ENCODE measurements at places on chromosomes 11 and 22.
A peak's percentile ranks its signal among the peaks of the same experiment; 100 is the strongest.

DNA sequence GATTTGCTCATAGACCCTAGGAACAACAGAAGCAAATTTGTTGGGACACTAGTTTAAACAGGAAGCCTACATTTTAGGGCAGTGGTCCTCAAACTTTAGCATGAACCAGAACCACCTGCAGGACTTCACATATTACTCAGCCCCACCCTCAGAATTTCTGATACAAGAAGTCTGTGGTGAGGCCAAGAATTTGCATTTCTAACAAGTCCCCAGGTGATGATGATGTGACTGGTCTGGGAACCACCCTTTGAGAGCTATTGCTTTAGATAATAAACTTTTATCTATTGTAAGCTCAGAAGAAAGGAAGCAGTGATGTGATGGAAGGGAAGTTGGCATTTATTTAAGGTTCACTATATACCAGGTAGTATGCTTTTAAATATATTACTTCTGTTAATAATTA lies 194.0 kb downstream of the FAM181B start:
- DNase-seq, result no peak

GRCh38 chr11:18239655-18240054 lies 3.1 kb upstream of the SAA4 start:
- no peak for DNase-seq

GRCh38 chr11:75262961-75263852 lies 22.6 kb downstream of the TPBGL start:
- no peak for DNase-seq

GRCh38 chr11:7645206-7645605 lies 28.1 kb downstream of the CYB5R2 start:
- DNase-seq, result no peak

- DNase-seq, result no peak
These were observed 8.9 kb upstream of the ETS1 start for GRCh38 chr11:128596250-128596649.

GRCh38 chr11:118572981-118573550 lies 857 bp downstream of the ARCN1 start:
- DNase-seq, result peak; percentile 41

DNA sequence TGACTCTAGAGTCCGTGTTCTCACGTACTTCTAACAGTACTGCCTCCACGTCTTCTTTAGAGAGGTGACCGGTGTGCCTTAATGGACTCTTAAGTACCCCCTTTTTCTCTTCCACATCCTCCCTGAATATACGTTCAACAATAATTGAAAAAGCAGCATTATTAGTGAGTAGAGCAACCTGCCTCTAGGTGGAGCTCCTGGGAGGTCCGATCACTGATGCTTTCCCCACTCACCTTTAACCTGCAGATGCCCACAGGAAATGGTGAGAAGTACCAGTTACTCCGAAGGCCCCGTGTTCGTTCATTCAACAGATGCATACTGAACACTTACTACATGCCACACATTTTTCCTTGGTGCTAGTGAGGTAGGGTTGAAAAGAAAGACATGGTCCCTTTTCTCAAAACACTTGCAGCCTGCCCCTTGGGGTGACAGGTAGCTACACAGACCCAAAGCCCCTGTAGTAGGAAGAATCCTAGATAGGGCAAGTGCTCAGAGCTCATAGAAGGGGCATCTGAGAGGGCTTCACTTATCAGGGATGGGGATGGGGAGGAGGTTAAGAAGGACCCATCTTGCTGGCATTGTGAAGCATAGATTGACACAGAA lies 72.7 kb downstream of the FEZ1 start:
- peak; percentile 25 for DNase-seq

DNA sequence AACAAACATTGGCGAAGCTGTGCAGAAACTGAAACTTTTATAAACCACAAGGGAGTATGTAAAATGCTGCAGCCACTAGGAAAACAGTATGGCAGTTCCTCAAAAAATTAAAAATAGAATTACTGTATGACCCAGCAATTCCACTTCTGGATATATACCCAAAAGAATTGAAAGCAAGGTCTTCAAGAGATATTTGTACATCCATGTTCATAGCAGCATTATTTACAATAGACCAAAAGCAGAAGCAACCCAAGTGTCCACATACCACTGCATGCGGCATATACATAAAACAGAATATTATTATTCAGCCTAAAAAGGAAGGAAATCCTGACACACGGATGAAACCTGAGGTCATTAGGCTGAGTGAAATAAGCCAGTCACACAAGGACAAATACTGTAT lies 85.8 kb downstream of the RELT start:
- no peak for DNase-seq

GRCh38 chr11:61974766-61975631 lies 7.6 kb upstream of the FTH1 start:
- DNase-seq, result no peak

GRCh38 chr11:65776196-65776595 lies 4.6 kb downstream of the AP5B1 start:
- no peak for DNase-seq

- no peak for DNase-seq
These were observed 1.2 kb downstream of the CSRP3 start for GRCh38 chr11:19200410-19201201.

GRCh38 chr11:34443136-34443535 lies 4.4 kb downstream of the CAT start:
- DNase-seq, result no peak

DNA sequence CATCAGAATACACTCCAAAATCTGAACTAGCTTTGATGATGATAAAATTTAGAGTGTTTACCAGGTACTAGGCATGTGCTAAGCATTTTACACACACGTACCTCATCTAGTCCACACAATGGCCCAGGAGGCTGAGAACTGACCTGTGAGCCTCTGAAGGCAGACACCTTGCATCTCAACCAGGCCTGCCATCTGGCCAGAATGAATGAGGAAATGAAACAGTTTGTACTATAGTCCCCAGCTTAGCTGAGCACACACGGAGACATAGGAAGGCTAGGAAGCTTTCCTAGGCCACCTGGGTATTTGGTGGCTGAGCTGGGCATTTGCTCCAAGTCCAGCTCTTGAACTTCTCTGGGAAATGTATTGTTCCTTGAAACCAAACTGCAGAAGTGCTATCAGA lies 6.9 kb upstream of the SHANK3 start:
- no peak for DNase-seq

GRCh38 chr11:110435780-110436717 lies 6.3 kb downstream of the FDX1 start:
- no peak for DNase-seq

DNA sequence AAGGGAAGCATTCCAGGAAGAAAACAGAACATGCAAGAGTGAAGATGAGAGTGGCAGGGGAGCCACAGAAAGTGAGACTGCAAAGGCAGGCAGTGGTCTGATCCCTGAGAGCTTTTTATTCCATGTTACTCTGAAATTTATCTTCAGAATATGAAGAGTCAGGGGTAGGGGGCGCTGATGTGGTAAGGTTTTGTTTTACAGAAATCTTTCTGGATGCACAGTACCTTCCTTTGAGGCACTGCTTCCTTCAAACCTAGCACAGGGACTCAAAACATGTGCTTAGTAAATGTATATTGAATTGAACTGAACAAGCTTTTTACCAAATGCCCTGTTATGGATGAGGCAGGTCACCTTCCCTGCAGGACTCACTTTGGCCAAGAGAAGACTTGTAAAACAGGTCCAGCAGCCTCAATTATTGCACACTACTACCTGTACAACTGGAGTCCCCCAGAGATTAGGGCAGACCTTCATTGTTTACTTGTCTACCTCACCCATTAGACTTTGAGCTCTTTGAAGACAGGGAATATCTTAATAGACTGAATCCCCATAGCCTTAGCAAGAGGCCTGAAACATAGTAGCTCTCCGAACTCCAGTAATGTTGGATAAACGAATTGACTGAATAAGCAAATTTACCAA lies 2.2 kb downstream of the PAK1 start:
- peak; percentile 13 for DNase-seq

GRCh38 chr11:44792171-44792570 lies 65.4 kb downstream of the TSPAN18 start:
- DNase-seq, result no peak

GRCh38 chr11:133995066-133995465 lies 38.3 kb upstream of the IGSF9B start:
- DNase-seq, result no peak

DNA sequence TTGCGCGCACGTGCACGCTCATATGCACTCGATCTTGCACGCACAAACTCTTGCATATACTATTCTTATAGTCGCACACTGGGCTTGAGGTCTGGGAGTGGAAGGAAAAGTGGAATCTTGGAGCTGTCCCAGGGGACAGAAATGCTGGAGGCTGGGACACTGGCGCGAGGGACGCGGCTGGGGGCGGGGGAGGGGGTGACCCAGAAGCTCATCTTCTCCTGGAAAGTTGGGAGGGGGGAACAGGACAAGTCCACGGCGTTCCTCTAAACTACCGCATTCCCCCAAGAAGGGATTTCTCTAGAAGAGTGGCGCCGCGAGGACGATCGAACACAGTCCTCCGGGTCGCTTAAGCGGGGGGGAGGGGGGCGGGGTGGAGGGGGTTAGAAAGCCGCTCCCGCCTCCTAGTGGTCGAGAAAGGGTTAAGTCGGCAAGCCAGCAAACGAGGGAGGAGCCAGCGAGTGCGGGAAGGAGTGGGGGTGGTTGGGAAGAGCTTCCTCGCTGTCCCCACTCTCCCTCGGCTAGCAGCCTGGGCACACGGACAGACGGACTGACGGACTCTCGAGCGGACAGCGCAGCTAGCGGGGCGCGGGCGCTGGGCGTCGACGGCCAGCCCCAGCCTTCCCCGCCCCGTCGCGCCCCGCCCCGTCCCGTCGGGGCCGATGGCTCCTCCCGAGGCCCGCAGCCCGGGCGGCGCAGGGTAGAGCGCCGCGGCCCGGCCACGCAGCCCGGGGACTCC lies at the start of gene RTN4RL2:
Gene RTN4RL2, plus strand, starts transcription at position 507 of the 736 bp plus-strand sequence. CDS start 338 bp downstream, outside the sequence.
- peak; percentile 73 for DNase-seq

GRCh38 chr11:2214527-2215229 lies 43.1 kb upstream of the TH start:
- DNase-seq, result no peak

- no peak for DNase-seq
These were observed 140.7 kb upstream of the ANO3 start for GRCh38 chr11:26191193-26191592.

DNA sequence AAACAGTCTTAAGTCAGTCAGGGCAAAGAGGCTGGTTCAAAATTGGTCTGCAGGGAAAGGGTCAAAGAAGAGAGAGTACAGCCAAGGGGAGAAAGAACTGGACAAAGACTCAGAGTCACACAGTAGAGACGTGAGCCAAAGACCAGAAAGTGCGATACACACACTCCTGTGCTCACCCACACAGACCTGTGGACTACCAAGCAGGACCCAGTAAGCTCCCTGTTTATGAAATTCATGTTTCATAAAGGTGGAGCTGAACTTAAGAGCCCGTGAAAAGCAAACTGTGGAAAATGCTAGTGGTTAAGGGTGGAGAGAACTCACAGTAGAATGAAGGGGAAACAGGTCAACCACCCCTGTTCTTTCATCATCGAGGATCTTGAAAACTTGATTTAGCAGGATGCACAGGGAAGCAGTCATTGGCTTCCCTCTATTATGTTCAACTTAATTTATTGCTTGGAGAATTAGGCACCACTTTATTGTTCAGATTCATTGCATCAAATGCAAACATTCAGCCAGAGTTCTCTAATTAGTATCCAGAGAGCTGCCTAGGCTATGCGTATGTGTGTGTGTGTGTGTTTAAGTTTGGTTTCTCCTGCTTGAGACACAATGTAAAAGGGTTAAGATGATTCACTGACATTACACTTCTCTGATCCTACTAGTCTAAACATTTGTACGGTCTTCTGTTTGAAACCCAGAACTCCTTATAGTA lies 160.9 kb upstream of the MTMR2 start:
- DNase-seq, result peak; percentile 31

DNA sequence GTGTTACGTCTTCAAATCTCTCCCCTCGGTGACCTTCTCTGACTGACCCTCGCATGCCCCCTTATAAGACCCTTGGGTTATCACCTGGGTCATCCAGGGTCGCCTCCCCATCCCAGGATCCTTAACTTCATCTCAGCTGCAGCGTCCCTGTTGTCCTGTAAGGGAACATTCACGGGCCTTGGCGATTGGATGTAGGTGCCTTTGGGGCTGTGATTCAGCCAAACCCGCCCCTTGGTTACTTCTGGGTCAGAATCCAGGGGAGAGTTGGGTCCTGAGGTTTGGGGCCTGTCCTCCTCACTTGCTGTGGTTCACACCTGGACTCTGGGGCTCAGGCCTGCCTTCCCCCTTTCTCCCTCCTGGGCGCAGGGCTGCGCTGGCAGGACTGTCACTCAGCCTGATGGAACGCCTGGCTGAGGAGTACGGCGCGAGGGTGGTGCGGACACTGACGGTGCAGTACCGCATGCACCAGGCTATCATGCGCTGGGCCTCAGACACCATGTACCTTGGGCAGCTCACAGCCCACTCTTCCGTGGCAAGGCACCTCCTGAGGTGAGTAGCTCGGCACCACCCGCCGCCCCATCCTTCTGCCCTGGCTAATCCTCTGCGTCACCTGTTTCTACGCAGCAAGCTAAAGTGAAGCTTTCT lies 29.4 kb downstream of the IGHMBP2 start:
- DNase-seq, result no peak

- no peak for DNase-seq
These were observed 18.8 kb upstream of the USP47 start for GRCh38 chr11:11822946-11823345.

DNA sequence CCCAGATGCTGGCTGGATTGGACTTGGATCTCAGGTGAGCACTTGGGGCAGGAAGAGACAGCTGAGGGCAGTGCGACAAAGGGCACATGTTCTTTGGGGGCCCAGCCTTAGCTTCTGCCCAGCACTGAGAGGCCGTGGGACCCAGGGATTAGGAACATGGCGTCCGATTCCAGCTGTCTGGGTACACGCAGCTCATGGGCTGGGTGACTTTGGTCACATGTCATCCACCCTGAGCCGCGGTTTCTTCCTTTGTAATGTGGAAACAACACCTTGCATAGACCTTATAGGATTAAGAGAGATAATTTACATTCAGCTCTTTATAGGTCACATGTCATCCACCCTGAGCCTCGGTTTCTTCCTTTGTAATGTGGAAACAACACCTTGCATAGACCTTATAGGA lies 39.8 kb downstream of the MYO18B start:
- DNase-seq, result no peak

DNA sequence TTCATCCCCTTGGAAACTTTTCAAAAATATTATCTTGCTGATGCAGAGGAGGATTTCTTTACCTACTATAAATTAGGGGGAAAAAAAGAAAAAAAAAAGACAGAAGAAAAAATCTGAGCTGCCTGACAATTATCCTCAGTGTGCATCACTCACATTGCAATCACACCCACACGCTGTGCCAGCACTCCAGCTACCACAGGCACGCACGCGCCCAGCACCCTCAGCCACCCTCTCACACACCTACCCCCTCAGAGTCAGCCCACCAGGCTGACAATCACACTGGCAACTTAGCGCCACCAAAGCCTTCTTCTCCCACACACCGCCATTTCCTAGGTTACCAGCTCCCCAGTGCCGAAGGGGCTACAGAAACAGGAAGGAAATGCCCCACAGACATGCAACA lies 236.1 kb downstream of the KCNA4 start:
- no peak for DNase-seq

DNA sequence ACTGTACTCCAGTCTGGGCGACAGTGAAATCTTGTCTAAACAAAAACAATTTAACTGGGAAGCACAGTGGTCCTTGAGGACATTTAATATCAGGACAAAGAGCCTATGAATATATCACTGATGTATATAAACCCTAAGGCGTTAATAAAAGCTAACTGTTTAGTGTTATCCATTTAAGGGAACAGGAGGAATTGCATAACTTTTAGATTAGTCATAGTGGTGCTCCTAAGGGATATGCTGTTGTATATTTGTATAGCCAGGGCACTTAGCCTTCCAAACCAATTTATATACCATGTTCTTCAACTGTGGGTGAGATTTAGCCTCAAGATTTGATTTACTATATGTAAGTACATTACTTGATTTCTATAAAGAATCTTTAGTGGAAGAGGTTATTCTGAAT lies 3.0 kb upstream of the CHEK1 start:
- DNase-seq, result no peak

All from stimulated activated CD4-positive, alpha-beta T cell treated with anti-CD3 and anti-CD28 coated beads, Interleukin-15, amount 100 ng/mL, for 24 hours (primary cell).